HepG2 (cell line): ENCODE measurements at places on chromosomes 1 and 21.

GRCh38 chr1:243848165-243848857, 1.7 kb downstream of the AKT3 start:
- DNase-seq: no peak

DNA sequence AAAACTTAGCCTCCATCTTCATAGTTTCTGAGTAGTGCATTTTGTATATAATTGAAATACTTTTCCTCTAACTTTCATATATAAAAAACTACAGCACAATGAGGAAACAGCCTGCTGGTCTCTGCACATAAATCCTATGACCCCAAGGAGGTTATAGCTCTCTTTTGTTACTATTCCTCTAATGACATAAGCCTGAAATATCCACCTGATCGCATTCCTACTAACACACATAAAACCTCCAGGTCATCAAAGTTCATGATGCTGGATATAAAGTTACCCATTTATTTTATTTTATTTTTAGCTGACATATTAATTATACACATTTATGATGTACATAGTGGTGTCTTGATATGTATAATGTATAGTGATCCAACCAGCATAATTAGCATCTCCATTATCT, 1042.0 kb upstream of the B3GALT2 start:
- DNase-seq: no peak

DNA sequence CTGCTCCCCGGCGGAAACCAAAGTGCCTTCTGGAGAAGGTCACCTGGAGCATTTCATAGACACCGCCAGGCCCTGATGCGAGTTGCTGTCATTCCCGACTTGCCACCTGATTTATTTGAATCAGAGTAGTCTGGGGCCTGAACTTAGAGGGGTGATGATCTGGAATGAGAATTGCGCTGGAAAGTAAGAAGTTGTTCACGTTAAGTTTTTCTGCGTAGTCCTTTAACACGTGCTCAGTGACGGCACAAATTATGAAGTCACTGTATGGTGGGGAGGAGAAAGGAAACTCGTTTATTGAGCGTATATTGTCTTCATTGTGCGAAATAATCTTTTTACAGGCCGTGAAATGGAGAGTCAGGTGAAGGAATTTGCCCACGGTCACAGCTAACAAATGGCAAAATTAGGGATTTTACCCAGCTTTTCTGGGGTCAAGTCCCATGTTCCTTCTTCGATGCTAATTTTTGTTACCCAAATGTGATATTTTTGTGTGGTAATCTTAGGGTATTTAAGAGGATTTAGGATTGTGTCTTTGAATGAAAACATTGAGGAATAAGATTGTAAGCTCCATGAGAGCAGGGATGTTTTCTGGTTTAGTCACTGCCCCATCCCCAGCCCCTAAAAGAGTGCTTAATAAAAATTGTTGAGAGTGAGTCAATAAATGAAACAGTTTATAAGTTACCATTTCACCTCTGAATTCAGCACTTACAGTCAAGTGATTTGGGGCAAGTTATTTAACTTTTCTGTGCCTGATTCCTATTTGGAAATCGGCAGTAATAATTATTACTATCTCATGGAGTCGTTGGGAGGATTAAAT, 46.4 kb upstream of the NBL1 start:
- no peak for DNase-seq

- DNase-seq: no peak
Observed at GRCh38 chr1:150472601-150473200, 14.5 kb upstream of the TARS2 start.

DNA sequence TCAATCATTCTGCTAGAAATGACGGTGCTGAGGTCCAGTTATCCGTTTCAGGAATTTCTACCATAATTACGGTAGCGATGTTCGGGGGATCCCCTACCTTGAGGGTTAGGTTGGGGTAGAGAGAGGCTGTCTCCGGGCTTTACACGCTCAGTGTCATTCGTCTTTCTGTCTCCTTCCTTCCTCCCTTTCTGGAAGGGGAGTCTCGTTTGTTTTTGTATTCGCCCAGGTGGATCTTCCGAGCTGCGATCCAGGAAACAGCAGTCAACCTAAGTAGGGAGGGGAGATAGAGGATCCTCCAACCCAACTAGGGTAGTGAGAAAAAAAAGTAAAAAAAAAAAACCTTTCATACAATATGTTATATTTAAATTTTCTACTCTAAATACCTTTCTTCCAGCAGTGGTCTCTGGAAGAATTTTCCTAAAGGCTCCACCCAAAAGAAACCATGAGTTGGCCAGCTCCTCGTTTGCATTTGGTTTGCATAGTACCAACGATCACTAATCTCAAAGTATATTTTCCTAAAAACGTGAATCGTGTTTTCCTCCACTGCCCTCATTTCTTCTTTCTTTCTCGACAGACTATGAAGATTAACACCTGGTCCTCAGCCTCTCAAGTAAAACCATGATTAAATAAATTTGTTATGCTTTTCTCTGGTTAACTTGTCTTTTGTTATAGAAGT, 611 bp upstream of the PIK3C2B start:
- DNase-seq: no peak

DNA sequence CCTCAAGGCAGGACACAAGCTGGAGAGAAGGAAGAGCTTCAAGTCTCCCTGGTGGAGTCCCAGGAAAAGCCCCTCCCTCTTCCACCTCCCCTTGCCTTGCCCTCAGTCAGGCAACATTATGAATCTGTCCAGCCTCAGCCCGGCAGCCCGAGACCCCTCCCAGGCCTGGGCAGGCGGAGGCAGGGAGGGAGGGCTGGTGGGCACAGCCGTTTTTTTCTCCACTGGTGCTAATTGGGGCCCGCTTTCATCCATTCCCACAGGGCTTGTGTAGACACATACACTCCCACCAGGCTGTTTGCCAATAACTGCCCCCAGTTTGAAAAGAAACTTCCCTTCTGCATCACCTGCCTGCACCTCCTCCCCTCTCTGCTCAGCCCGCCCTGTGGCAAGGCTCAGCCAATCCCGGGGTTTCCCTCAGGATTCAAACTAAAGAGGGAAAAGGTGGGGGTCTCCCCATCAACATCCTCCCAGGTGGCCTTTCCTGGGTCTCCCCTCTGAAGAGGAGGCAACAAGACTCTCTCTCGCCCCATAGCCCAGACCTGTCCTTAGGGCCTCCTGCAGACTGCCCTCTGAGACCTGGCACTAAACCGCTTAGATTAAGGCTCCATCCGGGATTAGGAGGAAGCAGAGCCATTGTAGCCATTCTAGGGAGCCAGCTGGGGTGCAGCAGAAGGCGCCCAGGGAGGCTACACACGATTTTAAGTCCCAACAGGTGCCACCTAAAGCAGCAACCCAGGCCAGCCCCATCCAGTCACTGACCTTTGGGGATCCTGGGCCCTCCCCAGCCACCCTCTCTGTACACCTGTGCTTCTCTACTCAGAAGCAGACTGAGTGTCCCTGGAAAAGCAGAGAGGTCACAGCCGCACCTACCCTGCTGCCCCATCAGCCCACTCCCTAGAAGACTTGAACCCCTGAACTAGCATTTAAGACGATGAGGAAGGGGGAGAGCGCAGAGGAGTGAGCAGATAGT, 3.5 kb downstream of the IGSF9 start:
- no peak for DNase-seq

DNA sequence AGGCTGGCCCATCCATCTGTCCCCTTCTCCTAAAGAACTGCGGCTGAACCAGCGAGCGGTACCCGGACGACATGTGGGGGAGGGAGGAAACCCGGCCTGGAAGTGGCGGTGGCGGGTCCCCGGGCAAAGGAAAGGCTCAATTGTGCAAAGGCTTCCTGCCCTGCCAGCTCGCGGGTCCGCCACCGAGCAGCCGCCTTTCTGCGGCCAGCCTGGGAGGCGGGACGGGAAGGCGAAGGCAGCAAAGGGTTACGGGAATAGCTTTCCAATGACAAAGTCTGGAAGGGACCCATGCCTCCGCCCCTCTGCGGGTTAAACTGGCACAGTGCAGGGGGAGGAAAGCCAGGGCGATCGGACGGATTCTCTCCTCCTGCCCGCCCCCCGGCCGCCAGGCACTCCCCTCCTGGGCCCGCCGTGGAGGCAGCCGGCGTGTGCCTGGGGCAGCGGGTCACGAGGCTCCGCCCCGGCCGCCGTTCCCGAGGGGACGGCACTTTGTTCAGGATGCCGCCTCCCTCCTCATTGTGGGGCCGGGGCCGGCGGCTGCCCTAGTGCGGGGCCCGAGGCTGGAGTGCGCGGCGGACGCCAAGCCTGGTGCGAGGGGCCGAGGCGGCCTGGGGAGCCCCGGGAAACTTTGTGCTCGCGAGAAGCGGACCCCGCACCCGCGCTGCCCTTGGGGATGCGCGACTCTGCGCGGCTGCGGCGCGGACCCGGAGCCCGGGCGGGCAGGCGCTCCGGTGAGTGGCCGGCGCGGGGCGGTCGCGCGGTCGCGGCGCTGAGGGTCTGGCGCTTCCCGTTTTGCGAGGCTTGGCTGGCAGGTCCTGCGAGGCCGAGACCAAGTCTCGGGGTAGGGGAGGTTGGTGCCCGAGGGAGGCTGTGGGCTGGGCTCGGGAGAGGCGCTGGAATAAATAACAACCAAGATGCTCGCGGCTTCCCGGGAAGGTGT, at the start of gene NAV1:
TSS of gene NAV1 (plus strand) at position 516 of the 940 bp plus-strand sequence. CDS start 83,758 bp downstream, outside the sequence.
- no peak for DNase-seq

DNA sequence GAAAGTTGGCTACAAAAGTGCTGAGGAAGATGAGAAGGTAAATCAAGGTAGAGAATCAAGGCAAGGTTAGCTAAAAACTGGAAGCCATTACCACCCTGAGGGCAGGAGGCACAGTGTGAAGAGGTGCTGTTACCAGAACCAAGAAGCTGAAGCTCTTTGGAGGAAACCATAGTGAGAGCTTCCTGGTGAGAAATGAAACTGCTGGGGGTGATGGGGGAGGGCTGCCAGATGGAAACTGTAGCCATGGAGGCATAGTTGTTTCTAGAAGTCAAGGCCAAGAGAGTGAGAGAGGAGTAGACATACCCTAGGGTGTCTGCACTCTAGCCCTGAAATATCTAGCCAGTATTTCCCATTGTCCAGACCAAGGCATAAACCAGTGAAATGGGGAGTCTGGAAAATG, 28.7 kb downstream of the IFI44 start:
- no peak for DNase-seq

- no peak for DNase-seq
Observed at GRCh38 chr1:193747579-193747978, 561.2 kb upstream of the B3GALT2 start.

- DNase-seq: no peak
Observed at GRCh38 chr1:219650880-219651279, 38.0 kb upstream of the ZC3H11B start.

DNA sequence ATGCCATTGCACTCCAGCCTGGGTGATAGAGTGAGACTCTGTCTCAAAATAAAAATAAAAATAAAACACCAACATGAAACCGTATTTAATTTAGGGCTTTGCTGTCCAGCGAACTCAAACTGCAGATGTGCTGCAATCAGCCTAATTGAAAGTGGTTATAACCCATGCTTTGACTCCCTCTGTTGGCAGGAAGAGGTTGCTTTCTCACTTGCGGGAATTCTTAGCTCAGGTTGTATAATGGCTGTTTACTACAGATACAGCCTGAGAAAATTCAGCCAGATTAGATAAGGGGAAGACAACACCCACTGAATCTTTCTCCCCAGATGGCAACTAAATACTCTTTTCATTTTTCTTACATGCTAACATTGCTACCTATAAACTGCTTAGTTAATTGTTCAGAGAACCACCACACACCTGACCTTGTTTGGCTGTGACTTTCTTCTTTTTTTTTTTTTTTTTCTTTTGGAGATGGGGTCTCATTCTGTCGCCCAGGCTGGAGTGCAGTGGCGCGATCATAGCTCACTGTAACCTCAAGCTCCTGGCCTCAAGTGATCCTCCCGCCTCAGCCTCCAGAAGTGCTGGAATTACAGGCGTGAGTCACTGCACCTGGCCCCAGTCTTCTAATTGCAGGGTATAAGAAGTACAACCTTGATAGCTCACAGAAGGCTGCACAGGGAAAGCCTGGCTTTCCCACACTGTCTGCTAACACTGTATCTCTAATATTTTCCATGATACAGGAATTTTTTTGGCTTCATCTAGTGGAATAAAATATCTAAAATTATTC, 34.6 kb downstream of the DNTTIP2 start:
- peak; percentile 77 for DNase-seq
